T-cell (primary cell): ENCODE measurements at places on chromosomes 5 and 9.

DNA sequence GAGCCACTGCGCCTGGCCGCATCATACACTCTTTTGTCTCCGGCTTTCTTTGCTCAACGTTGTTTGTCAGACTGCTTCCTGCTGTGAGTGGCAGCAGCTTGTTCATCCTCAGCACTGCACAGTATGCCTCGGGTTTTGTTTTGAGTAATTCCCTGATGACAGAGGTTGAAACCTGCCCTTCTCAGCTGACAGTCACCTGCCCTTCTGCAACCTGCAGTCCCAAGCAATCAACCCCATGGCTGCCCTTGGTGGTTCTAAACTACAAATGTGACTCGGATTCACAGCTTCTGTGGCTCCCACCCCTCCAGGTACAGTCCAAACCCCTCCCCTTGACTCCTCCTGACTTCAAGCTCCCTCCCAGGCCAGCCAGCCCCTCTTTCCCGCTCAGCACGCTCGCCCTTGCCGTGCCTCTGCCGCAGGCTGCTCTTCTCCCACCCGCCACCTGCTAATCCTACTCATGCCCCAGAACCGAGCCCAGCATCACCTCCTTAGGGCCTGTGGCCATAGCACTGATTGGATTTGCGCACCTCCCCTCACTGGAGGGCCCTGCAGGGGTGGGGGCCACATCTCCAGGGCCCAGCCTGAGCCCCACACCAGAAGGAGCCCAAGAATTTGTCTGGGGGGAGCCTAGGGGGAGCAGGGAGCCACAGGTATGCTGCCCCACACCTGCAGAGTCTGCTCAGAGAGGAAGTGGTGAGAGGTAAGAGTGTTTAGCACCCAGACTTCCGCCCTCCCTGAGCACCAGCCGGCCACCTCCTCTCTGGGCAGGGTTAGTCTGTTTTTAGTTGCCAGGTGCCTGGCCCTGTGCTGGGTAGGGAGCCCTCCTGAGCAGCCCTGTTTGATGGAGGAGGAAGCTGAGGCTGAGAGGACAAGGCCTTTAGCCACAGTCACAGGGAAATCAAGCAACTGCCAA is 10.1 kb downstream of the EEIG1 start:
- no peaks in the 10 kb centered on the region for H3K27me3 ChIP-seq
- DNase-seq: peak; percentile 64
- peak overlapping the region; percentile 79 for H3K27ac ChIP-seq
- peaks cover 19% of the 10 kb centered on the region for H3K36me3 ChIP-seq
- H3K4me3 ChIP-seq: peak overlapping the region; percentile 61

- no peaks in the 10 kb centered on the region for H3K4me1 ChIP-seq
- DNase-seq: no peak
- no peak overlapping the region for H3K27ac ChIP-seq
- no peak overlapping the region for H3K4me3 ChIP-seq
Measured at GRCh38 chr5:148583421-148583965, 70.8 kb downstream of the HTR4 start.

DNA sequence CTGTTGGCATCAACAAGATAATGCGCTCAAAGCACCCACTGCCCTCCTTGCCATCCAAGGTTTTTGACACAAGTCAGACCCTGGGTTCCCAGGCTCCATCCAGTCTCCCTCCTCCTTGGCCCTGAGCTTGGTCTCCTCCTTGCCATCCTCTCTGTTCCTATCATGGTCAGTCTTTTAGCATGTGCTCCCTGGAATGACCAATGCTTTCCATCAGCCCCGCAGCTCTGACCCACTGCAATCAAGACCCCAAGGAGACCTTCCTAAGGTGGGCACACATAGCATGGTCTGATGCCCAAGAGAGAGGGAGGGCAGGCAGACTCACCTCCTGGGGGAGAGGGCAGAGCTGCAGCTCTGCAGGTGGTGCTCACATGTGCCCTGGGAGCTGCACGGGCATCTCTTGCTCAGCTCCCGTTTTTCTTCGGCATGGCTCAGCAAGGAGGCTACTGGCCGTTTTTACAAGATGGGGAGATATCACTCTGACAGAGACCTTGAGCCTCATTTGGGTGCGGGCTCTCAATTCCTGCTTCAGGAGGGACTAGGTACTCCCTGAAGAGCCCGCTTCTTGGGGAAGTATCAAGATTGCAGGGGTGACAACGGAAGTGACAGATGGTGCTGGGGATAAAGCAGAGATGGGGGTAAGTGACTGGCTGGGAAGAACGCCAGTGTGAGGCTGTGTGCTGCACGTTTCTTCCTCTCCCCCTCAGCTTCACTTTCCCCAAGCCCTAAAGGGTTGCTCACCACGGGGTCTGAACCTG is 3.3 kb downstream of the SEPTIN8 start:
- no peaks in the 10 kb centered on the region for H3K36me3 ChIP-seq
- no peak overlapping the region for H3K4me3 ChIP-seq
- H3K27ac ChIP-seq: no peak overlapping the region
- no peaks in the 10 kb centered on the region for H3K4me1 ChIP-seq
- DNase-seq: no peak

GRCh38 chr9:15529566-15530324 is 19.0 kb upstream of the PSIP1 start:
- H3K4me3 ChIP-seq: no peak overlapping the region
- no peaks in the 10 kb centered on the region for H3K27me3 ChIP-seq
- no peak overlapping the region for H3K27ac ChIP-seq
- no peaks in the 10 kb centered on the region for H3K36me3 ChIP-seq

- no peak overlapping the region for H3K4me3 ChIP-seq
- no peak for DNase-seq
- H3K27me3 ChIP-seq: peaks cover 8% of the 10 kb centered on the region
Measured at GRCh38 chr5:145943674-145944121, 7.3 kb downstream of the SH3RF2 start.

- no peaks in the 10 kb centered on the region for H3K36me3 ChIP-seq
- peaks cover 50% of the 10 kb centered on the region for H3K27me3 ChIP-seq
- no peak overlapping the region for H3K27ac ChIP-seq
- H3K4me1 ChIP-seq: peaks cover 7% of the 10 kb centered on the region
Measured at GRCh38 chr9:107486674-107487520, 2.7 kb downstream of the KLF4 start.
